ENCODE measurements at places on chromosomes 16 and 17.

DNA sequence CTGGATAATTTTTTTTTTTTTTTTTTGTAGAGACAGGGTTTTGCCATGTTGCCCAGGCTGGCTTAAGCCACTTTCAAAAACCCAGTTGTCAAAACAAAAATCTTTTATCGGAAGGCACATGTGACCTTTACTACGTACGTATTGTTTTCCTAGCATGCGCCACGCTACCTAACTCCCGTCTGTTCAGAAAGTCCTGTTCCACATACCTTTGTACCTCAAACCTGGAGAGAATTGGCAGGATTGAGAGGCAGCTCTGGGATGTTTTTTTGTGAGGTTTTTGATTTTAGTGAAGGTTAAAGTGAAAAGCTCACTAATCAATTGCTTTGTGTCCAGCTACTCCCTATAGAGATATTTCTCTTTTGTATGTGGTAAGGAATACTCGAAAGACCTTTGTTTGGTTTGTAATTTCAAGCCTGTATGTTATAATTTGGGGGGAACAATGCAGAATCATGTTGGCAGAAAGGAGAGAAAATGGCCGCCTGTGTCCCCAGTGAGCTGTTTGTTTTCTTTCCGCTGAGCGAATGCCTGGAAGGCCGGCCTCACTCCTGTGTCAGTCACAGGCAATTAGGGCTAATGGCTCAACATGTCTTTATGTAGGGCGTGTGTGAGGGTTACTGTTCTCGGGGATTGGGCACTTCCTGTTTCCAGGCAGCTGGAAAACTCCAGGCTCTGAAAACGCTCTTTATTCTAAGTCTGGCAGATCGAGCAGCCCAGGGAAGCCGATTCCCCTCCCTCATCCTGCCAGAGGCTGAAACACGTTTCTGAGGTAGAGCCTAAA lies 60.8 kb upstream of the CLEC18A start:
- no peak for DNase-seq

DNA sequence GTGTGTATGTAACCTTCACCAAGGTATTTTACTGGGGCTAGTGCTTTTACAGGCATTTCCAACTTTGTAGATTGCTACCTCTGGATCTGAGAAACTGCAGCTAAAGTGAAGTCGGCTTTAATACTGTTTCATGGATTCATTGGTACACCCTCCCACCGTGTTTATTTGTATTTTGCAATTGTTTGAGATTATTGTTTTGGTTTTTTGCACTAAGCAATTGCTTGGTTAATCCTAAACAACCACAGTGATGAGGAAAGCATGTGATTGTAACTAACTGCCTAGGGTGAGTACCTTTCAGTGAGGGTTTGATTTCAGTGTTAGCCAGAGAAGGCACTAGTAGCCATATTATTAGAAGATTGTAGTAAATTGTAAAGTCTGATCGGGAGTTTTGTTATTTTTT lies 3.3 kb downstream of the LUC7L3 start:
- no peak for DNase-seq

GRCh38 chr16:19883966-19884485 lies 622 bp downstream of the GPRC5B start:
- DNase-seq = no peak

GRCh38 chr17:37706446-37706845 lies 38.4 kb downstream of the HNF1B start:
- no peak for DNase-seq

- peak; percentile 64 for DNase-seq
These were observed 82.0 kb upstream of the ALOX12 start for GRCh38 chr17:6913608-6914443.

- DNase-seq = no peak
These were observed 17.5 kb downstream of the CACNG3 start for GRCh38 chr16:24273508-24274182.

- peak; percentile 21 for DNase-seq
These were observed 1.5 kb downstream of the CCL1 start for GRCh38 chr17:34361478-34362061.

- no peak for DNase-seq
These were observed 216.9 kb downstream of the HAPSTR1 start for GRCh38 chr16:9308356-9308801.

DNA sequence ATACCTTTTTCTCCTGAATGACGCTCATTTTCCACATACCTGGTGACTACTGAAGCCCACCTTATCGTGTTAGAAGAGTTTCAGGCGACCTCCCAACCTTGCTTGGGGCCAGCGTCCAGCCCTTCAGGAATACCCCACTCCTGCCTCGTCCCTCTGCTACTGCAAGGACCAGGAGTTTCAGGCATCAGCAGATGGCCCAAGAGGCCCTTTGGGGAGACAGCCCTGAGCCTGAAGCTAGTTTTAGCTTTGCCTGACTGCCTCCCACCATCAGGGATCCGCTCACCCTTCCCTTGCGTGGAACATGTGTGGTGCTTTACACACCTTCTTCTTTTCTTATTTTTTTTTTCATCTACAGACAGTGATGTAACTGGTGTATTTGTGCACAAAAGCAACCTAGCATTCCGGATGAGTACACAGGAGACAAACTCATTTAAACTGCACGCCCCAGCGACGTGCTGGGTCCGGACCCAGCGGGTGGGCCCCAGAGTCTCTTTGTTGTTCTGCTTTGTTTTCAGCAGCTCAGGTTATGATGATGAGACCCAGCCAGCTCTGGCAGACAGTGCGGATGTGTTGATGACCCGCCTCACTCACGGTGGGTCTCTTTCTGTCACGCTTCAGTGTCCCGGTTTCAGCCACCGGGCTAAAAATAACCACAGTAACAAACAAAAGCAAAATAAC lies 242.4 kb downstream of the C16orf95 start:
- DNase-seq = no peak

GRCh38 chr16:2919511-2920255 lies 8.0 kb downstream of the FLYWCH1 start:
- peak; percentile 40 for DNase-seq

DNA sequence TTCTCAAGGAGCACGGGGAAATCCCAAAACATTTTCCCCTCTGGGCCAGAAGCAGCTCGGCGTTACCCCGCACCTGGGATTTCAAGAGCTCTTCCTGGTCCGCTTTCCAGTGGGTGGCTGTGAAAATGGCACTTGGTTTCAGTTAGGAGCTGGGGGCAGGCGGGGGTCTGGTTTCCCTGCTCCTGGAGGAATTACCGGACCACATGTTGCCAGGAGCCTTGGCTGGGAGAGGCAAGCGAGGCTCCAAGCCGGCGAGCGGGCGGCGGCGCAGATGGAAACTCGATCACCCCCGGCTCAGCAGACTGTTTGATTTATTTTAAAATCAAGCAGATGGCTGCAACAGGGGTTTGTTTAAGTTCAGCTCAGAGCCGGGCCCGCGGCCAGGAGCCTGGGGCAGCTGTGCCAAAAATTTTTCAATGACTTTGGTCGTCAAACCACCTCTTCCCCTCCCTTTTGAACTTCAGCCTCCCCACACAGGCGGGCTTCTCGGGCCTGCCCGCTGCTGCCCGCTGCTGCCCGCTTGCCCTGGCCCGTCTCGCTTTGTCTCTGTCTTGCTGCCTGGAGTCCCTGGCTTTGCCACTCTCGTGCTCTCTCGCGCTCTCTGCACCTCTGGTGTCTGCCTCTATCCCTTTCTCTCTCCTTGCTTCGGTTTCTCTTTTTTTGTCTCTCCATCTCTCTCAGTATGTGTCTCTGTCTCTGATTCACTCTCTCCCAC lies 108.0 kb upstream of the CIBAR2 start:
- DNase-seq = no peak

- no peak for DNase-seq
These were observed 15.6 kb downstream of the DCAKD start for GRCh38 chr17:45035848-45036247.

DNA sequence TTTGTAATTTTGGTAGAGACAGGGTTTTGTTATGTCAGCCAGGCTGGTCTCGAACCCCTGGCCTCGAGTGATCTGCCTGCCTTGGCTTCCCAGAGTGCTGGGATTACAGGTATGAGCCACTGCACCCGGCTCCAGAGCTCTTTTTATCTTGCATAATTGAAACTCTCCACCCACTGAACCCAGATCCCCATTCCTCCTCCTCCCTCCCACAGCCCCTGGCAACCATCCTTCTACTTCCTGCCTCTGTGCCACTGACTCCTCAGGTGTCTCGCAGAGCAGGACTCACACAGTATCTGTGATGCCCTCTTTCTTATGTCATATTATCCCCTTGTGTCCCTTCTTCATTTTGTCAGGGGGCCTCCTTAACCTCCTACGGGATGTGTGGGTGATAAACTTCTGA lies 340.7 kb downstream of the SLC39A11 start:
- no peak for DNase-seq

GRCh38 chr17:66021757-66022156 lies 170.2 kb downstream of the CEP112 start:
- DNase-seq = no peak

DNA sequence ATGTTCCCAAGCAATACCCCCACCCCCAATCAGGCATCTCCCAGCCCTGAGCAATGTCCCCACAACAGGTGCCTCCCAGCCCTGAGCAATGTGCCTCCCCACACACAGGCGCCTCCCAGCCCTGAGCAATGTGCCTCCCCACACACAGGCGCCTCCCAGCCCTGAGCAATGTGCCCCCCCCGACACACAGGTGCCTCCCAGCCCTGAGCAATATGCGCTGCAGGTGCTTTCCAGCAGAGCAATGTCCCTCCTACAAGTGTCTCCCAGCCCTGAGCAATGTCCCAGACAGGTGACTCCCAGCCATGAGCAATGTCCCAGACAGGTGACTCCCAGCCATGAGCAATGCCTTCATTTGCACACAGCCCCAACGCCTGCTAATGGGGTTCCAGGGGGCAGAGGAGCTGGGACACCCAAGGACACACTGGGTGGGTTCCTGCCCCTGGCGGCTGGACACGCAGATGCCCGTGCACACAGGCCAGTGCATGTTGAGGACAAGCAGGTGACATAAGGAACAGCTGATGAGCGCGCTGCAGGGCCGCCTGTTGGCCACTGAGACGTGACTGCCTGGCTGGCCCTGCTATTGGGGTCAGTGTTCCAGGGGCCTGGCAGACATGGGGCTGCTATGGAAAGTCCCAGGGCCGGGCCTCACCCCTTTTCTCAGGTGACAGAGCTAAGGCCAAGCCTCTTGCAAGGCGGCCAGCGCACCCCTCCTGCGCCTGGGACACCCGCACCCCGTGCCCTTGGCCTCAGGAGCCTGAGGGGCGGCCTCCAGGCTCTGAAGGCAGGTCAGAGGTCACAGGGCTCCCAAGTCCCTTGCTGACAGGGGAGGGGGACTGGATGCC lies 26.9 kb upstream of the PABPN1L start:
- DNase-seq = no peak

DNA sequence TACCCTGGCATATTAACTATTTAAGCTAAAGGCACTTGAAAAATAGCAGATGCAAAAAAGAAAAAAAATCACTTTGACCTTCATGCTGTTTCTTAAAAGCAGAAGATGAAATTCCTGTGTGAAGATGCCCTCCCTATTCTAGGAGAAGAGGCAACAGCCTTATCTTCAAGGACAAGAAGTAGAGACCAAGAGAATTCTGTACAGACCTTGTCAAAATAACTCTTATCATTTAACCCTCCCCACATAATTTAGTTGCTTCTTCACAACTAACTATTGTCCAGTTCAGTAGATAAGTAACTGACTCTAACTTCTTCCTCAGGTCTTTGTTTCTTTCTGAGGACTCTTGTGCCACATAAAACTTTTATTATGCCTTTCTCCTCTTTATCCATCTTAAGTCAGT lies 72.0 kb upstream of the MARCHF10 start:
- no peak for DNase-seq

DNA sequence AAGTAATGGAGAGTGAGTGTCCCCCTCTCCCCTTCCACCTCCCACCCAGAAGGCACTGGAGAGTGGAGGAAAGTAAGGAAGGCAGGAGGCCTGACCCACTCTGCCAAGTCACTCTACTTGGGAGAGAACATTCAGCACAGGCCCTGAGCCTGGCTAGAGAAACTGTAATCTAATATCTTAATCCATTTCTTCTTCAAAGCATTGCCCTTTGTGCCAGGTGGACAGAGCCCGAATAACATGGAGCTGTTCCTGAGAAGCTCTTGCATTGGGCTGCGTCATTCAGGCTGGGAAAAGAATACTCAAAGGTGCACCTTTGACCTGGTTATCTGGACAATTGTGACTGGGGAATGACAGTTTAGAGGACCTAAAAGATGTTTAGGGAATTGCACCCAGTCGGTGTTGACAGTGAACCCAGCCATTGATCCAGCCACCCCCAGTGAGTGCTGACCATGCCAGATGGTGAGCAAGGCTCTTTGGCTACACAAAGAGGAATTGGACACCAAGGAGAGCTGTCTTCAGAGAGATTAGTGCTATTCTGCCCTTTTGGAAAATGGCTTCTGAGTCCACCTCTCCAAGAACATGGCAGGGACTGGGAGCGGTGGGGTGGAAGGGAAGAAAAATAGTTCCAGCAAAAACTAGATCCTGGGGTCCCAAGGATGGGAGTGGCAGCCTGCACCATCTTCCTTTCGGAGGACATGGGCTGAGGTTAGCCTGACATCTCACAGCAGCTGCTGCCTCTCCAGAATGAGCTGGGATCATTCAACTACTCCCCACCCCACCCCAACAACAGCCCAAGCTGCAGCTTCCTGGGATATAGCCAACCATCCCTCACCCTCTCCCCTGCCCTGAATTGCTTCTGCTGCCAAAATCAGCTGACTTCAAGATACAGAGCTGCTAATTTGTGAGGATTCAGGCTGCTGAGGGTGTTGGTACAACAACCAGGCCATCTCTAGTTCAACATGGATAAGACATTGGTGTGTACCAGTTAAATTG lies 11.6 kb upstream of the NOG start:
- DNase-seq = no peak

DNA sequence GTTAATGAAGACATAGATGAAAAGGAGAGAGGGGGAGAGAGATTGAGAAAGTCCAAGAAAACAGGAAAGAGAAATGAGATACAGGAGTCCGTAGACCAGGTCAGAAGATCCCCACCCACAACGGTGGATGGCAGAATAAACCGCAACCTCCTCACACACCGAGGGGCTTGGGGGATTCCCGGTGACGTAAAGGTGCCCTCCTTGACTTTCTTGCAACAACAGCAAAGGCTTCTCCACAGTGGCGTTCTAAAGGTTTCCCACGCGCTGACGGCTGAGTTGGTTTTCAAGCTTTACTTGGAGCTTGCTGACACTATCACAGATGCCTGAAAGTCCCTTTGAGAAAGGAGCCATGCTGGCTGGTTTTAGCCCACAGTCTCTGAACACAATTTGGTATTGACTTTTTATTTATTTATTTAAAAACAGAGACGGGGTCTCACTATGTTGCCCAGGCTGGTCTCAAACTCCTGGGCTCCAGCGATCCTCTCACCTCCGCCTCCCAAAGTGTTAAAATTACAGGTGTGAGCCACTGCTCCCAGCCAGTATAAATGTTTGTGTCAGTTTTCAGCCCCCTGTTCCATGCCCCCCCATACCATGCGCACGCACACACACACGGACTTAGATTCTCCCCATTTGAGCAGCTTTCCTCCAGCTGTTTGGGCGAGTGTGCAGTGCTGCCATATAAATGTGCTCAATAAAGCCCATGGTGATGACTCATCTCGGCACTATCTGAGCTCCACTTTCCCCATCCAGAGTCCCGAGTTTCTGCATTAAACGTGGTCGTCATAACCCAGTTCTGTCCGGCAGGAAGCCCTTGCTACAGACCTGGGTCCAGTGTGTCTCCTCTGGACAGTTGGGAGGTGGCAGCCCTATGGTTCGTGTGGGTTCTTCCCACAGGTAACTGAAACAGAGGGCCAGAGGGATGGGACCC lies 33.0 kb upstream of the SEC14L1 start:
- DNase-seq = peak; percentile 58
